ENCODE measurements at places on chromosomes 3 and 15. TPM values are rescaled to one million over a fixed set of nuclear protein-coding genes. Genes with fewer than 3 reads are reported as not detected.

The ITGA11 gene
- 24.0 TPM for polyA plus RNA-seq

The FGF12 gene
- polyA plus RNA-seq: not detected

The CNTN4 gene
- not detected for polyA plus RNA-seq

GRCh38 chr3:102200126-102200525 is 234.7 kb upstream of the ZPLD1 start:
- DNase-seq: no peak

- no peak for DNase-seq
Observed at GRCh38 chr3:140276703-140277102, 341.7 kb downstream of the CLSTN2 start.

DNA sequence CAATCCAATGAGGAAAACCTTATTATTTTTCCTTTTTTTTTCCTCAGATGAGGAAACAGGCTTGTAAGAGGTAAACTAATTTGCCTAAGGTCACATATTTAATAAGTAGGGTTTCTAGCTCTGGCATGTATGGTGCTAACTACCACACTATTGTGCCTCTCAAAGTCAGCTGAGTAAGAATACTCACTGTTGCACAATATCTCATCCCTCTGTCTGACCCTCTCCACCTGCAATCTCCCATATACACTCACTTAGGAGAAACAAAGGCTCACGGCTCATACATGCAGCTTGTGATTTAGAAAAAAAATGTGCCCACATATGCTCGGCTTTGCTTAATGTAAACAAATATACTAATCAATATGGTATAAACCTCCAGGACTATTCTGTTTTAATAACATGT is 10.4 kb upstream of the ARIH1 start:
- no peak for DNase-seq

The RYK gene
- 67.6 TPM for polyA plus RNA-seq

The DPPA2 gene
- not detected for polyA plus RNA-seq

DNA sequence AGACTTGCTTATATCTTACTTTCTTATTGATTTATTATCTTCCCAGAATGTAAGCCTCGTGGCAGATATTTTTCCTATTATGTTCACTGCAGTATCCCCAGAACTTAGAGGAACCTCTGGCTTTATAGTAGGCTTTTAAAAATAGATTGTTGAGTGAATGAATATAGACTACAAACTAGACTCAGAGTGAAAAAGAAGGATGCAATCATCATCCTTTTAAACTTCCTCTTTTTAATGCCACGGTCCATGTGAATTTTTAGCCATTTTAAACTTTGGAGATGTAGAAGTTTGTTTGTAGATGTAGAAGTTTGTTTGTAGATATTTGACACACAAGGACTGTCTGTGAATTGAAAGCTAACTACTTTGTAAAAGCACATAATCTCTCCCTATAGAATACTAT is 7.2 kb upstream of the P2RY12 start:
- DNase-seq: no peak

The DGKG gene
- 4.8 TPM for polyA plus RNA-seq

GRCh38 chr3:101778385-101779046 is 495 bp upstream of the NXPE3 start:
- DNase-seq: no peak

The CIDEC gene
- not detected for polyA plus RNA-seq

The SLC9A9 gene
- 11.5 TPM for polyA plus RNA-seq

The FES gene
- polyA plus RNA-seq: 5.5 TPM

GRCh38 chr15:41438206-41438605 is 21.3 kb downstream of the RTF1 start:
- no peak for DNase-seq

DNA sequence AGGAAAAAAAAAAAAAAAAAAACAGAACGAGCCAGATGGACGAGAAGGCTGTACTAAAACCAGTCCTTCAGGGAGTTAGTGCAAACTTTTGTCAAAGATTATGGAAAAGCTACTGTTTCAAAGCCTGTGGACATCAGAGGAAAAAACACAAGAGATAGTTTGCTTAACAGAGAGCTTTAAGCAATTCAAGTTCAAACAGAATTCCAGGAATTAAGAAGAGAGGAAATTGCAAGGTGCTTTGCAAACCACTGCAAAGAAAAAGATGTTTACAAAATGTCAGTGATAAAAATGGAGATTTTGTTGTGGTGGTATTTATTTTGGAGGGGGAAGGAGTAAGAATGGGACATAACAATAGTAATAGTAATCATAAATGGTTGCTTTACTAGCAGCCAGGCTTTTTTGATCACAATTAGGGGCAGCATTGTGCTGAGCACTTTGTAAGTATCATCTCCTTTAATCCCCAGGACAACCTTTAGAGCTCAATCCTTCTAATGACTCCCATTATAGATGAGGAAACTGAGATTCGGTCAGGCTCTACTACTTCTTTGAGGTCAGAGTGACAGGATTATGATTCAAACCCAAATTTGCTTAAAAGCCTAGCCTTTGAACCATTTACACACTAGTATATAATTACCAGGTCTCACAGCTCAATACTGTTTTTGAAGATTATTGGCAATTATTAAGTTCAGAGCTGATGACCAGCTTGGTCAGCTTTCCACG is 22.4 kb upstream of the ARHGEF3 start:
- DNase-seq: no peak

The ZMYND10 gene
- 0.87 TPM for polyA plus RNA-seq

GRCh38 chr3:14649466-14649865 is 2.1 kb upstream of the CCDC174 start:
- DNase-seq: no peak

GRCh38 chr3:39191111-39191510 is 1.3 kb downstream of the XIRP1 start:
- DNase-seq: no peak

The GPR149 gene
- not detected for polyA plus RNA-seq

The TNNC1 gene
- polyA plus RNA-seq: 1.9 TPM

Measured in AG04450 (cell line).